ENCODE measurements at places on chromosomes 4 and X.
A peak's percentile ranks its signal among the peaks of the same experiment; 100 is the strongest.

DNA sequence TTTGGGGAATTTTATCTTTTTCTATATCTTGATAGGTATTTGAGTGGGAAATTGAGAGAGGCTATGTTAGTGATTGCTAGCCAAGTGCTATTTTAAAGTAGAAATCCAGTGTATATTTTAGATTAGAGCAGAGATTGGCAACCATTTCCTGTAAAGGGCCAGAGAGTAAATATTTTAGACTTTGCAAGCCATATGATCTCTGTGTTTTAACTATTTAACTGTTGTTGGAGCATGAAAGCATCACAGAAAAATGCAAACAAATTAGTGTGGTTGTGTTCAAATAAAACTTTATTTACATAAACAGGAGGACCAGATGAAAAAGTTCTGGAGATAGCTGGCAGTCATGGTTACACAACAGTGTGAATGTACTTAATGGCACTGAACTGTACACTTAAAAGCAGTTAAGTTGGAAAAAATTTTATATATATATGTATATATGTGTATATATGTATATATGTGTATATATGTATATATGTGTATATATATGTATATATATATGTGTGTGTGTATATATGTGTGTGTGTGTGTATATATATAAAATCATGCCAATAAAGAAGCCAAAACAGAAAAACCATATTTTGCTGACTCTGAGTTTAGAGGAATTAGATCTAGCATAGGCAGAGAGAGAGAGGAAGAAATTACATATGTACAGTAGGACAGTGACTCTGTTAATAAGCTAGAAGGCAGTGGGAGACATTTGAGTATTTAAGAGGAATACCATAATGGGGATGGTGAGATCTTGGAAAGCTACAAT, 83.4 kb downstream of the TMEM164 start:
- no peak for DNase-seq

- no peak for DNase-seq
Measured at GRCh38 chr4:128879971-128880370, 70.5 kb downstream of the JADE1 start.

- no peak for DNase-seq
Measured at GRCh38 chr4:54290980-54291379, 61.9 kb downstream of the PDGFRA start.

- peak; percentile 83 for DNase-seq
Measured at GRCh38 chrX:150200820-150201287, 162.3 kb upstream of the MAMLD1 start.
